ENCODE measurements at places on chromosomes 1 and 21. TPM values are rescaled to one million over a fixed set of nuclear protein-coding genes. Genes with fewer than 3 reads are reported as not detected.

- peaks cover 7% of the 10 kb centered on the region for H3K4me1 ChIP-seq
- H3K36me3 ChIP-seq, result no peaks in the 10 kb centered on the region
- no peak overlapping the region for H3K4me3 ChIP-seq
- H3K27ac ChIP-seq, result no peak overlapping the region
- H3K27me3 ChIP-seq, result no peaks in the 10 kb centered on the region
These were observed 128.8 kb downstream of the KCNN3 start for GRCh38 chr1:154741327-154741726.

- no peaks in the 10 kb centered on the region for H3K27me3 ChIP-seq
- no peak for DNase-seq
- H3K4me1 ChIP-seq, result peaks cover 8% of the 10 kb centered on the region
These were observed 516.7 kb upstream of the B3GALT2 start for GRCh38 chr1:193703121-193703520.

DNA sequence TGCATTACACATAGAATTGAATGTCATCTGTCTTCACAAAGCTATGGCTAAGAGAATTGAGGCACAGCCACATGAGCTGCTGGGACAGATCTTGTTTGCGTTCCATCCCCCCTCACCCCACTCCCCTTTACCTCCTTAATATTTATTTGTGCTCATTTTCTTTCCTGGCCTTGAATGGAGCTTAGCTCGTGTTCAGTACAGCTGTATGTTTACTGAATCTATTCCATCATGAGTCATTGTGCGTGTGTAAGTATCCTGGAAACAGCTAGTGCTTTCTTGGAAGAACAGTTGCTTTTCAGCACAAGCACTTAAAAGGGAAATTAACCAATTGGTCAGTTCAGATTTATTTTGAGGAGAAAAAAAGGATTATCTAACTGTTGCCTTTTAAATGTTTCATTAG, 14.7 kb downstream of the PROX1 start:
- H3K4me3 ChIP-seq, result no peak overlapping the region
- peaks cover 25% of the 10 kb centered on the region for H3K36me3 ChIP-seq
- peaks cover 36% of the 10 kb centered on the region for H3K4me1 ChIP-seq

GRCh38 chr1:31482482-31483011, 69.5 kb downstream of the SERINC2 start:
- H3K27me3 ChIP-seq, result no peaks in the 10 kb centered on the region
- no peaks in the 10 kb centered on the region for H3K36me3 ChIP-seq
- DNase-seq, result no peak

DNA sequence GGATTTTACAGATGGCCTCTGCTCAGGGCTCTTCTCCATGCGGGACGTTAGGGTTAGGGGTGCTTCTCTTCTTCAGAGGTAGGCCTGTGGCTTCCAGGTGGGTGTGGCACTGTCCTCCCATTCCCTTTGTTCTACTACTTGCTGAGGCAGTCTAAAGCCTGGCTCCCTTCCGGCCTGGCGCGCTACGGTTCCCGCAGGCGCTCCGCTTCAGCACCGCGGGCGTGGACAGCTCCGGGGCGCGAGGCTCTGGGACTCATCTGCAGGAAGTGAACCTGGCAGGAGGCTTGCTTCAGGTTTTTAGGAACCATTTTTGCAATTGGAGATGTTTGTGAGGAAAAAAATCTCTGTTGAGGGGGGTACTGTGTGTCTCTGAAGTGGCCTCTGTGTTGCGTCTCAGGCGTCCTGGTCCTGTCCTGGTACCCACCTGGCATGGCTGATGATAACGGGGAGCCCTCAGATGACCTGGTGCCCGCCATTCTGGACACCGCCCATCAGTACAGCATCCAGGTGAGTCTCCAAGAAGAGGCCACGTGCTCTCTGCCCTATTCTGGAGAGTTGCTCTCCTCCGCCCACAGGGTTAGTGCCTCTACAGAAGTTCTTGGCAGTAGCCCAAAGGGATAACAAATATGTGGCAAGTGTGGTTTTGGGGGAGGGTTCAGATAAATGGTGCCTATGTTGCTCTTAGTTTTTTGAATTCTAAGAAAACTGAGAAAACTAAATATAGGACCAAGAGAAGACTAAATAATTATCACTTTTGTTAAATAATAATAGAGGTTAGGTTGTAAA, 1.9 kb downstream of the MANEAL start:
- H3K36me3 ChIP-seq, result no peaks in the 10 kb centered on the region
- no peak overlapping the region for H3K4me3 ChIP-seq
- no peaks in the 10 kb centered on the region for H3K4me1 ChIP-seq

DNA sequence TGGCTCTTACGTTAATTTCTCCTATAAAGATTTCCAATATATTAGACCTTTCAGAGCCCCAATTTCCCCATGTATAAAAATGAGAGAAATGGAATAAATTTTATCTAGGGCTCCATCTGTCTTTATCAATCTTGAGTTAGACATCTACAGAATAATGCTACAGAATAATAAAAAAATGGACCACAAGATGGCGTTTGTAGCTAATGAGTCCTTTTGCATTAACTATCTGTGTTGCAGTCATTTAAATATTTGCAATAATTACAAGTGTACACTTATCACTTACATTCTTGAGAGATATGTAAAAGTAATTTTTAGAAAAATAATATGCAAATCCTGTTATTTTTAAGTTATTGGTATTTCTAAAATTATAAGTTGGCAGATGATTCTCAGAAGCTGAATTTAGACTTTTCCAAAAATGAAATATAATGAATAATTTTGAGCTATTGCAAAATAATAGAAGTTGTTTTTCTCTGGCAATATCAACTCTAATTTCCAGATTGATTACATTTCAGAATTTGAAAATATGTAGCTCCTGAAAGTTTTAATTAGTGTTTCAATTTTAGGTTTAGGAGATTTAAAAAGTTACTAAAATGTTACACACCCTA, 87.7 kb downstream of the SNX7 start:
- H3K4me3 ChIP-seq, result no peak overlapping the region
- H3K27me3 ChIP-seq, result no peaks in the 10 kb centered on the region
- no peak overlapping the region for H3K27ac ChIP-seq
- DNase-seq, result no peak

DNA sequence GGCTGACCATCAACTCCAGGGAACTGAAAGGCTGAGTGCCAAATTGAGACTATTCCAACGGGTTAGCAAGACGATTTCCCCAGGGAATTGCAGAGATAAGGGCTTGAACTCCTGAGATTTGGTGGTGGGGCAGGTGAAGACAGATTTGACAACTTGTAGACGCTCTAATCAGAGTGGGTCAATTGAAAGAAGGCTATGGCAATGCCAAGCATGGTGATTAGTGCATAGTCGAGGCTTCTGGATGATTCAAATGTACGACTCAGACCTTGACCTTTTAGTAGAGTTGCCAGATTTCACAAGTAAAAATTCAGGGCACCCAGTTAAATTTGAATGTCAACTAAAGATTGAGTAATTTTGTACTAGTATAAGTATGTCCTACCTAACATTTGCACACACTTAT, 302.1 kb upstream of the SPAG17 start:
- no peak overlapping the region for H3K27ac ChIP-seq
- no peaks in the 10 kb centered on the region for H3K36me3 ChIP-seq
- no peak overlapping the region for H3K4me3 ChIP-seq
- peaks cover 3% of the 10 kb centered on the region for H3K27me3 ChIP-seq

DNA sequence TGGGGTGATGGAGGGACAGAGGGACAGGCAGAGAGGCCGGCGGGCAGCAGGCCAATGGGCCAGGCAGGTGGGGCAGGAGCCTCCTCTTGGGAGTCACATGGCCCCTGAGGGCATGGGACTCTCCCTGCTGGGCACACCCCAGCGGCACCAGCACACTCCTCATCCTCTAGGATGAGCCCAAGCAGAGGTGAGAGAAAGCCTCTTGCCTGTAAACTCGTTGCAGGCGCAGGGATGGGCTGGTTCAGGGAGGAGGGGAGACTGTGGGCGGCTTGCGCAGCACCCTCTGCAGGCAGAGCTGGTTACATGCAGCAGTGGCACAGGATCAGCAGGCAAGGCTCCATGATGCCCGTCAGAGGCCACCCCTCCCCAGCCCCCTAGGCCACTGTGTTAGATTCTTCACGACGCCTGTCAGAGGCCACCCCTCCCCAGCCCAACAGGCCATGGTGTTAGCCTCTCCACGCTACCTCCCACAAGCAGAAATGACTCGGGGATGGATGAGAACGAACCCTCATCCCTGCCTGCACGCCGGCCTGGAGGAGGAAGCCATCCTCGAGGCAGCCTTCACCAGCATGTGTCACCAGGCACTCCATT, 209.7 kb upstream of the VAMP3 start:
- DNase-seq, result peak; percentile 62
- no peaks in the 10 kb centered on the region for H3K27me3 ChIP-seq
- no peak overlapping the region for H3K4me3 ChIP-seq
- H3K4me1 ChIP-seq, result peaks cover 18% of the 10 kb centered on the region
- no peak overlapping the region for H3K27ac ChIP-seq

- H3K36me3 ChIP-seq, result no peaks in the 10 kb centered on the region
- no peak overlapping the region for H3K27ac ChIP-seq
- no peak overlapping the region for H3K4me3 ChIP-seq
These were observed 1656.0 kb downstream of the MRPL39 start for GRCh38 chr21:23951251-23951650.

- no peak overlapping the region for H3K27ac ChIP-seq
- no peaks in the 10 kb centered on the region for H3K4me1 ChIP-seq
- H3K4me3 ChIP-seq, result no peak overlapping the region
- DNase-seq, result no peak
- no peaks in the 10 kb centered on the region for H3K27me3 ChIP-seq
These were observed 301.4 kb downstream of the ZNF326 start for GRCh38 chr1:90296327-90296726.

GRCh38 chr1:171032822-171033702, 57.6 kb upstream of the FMO3 start:
- H3K27ac ChIP-seq, result no peak overlapping the region
- no peaks in the 10 kb centered on the region for H3K4me1 ChIP-seq
- H3K4me3 ChIP-seq, result no peak overlapping the region
- H3K36me3 ChIP-seq, result no peaks in the 10 kb centered on the region

HPDL gene
- polyA plus RNA-seq, result 4.7 TPM

DNA sequence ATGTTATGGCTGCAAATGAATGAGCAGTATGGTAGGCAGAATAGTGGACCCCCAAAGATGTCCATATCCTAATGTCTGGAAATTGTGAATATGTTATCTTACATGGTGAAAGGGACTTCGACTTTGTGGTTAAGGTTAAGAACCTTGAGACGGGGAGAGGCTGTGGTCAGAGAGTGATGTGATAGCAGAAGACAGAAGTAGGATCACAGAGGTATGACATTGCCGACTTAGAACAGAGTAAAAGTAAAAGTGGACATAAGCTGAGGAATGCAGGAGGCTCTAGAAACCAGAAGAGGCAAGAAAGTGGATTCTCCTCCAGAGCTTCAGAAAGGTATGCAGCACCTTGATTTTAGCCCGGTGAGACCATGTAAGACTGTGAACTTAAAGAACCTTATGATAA, 74.6 kb downstream of the CTH start:
- H3K4me1 ChIP-seq, result no peaks in the 10 kb centered on the region
- H3K36me3 ChIP-seq, result no peaks in the 10 kb centered on the region
- no peak for DNase-seq
- H3K27me3 ChIP-seq, result no peaks in the 10 kb centered on the region
- no peak overlapping the region for H3K27ac ChIP-seq
- H3K4me3 ChIP-seq, result no peak overlapping the region

RXRG gene
- polyA plus RNA-seq, result 296 TPM

CA14 gene
- 133 TPM for polyA plus RNA-seq

ADAM30 gene
- not detected for polyA plus RNA-seq

- H3K36me3 ChIP-seq, result no peaks in the 10 kb centered on the region
- no peaks in the 10 kb centered on the region for H3K4me1 ChIP-seq
- peak; percentile 21 for DNase-seq
These were observed 6.6 kb upstream of the THRAP3 start for GRCh38 chr1:36217670-36218069.

- H3K27ac ChIP-seq, result peak overlapping the region; percentile 62
- peaks cover 32% of the 10 kb centered on the region for H3K36me3 ChIP-seq
- no peak for DNase-seq
- H3K27me3 ChIP-seq, result no peaks in the 10 kb centered on the region
These were observed 13.0 kb downstream of the GGPS1 start for GRCh38 chr1:235341334-235341733.

GRCh38 chr1:42172381-42173133, 8.0 kb upstream of the GUCA2A start:
- peak overlapping the region; percentile 65 for H3K27ac ChIP-seq
- H3K36me3 ChIP-seq, result no peaks in the 10 kb centered on the region

- DNase-seq, result no peak
- H3K36me3 ChIP-seq, result no peaks in the 10 kb centered on the region
- H3K4me1 ChIP-seq, result peaks cover 6% of the 10 kb centered on the region
- peaks cover 4% of the 10 kb centered on the region for H3K27me3 ChIP-seq
- no peak overlapping the region for H3K27ac ChIP-seq
These were observed 49.8 kb upstream of the GJA8 start for GRCh38 chr1:147852706-147853225.

DNA sequence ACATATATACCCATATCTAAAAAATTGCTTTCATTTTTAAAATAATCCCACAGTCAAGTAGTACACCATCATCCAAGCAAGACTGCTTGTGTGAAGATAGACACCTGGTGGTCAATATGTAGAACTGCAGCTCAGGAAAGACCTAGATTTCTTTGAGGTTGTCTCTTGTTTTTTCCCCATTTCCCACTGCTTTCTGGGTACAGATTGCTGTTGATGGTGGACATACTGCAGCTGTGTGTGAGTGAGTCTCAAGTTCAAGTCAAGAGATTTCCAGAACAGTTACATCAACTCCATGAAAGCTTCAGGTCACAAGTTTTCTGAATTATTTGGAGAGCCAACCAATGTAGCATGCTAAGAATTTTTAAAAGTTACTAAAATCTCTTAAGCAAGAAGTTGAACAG, 306.4 kb downstream of the DUSP10 start:
- H3K27ac ChIP-seq, result no peak overlapping the region
- peak; percentile 80 for DNase-seq
- H3K36me3 ChIP-seq, result no peaks in the 10 kb centered on the region
- H3K4me3 ChIP-seq, result no peak overlapping the region
- no peaks in the 10 kb centered on the region for H3K27me3 ChIP-seq

GRCh38 chr1:5728663-5729355, 263.4 kb downstream of the NPHP4 start:
- no peak overlapping the region for H3K27ac ChIP-seq
- H3K4me3 ChIP-seq, result no peak overlapping the region
- DNase-seq, result no peak
- H3K4me1 ChIP-seq, result peaks cover 11% of the 10 kb centered on the region
- no peaks in the 10 kb centered on the region for H3K36me3 ChIP-seq

- H3K36me3 ChIP-seq, result no peaks in the 10 kb centered on the region
- no peaks in the 10 kb centered on the region for H3K27me3 ChIP-seq
- H3K4me1 ChIP-seq, result no peaks in the 10 kb centered on the region
- no peak overlapping the region for H3K4me3 ChIP-seq
- H3K27ac ChIP-seq, result no peak overlapping the region
- no peak for DNase-seq
These were observed 39.7 kb downstream of the NME7 start for GRCh38 chr1:169327875-169328274.
